Renal cortical epithelial cell (primary cell): ENCODE measurements at places on chromosomes 2 and 18. TPM values are rescaled to one million over a fixed set of nuclear protein-coding genes. Genes with fewer than 3 reads are reported as not detected.
A peak's percentile ranks its signal among the peaks of the same experiment; 100 is the strongest.

GRCh38 chr18:9174302-9174701 lies 37.7 kb downstream of the ANKRD12 start:
- DNase-seq: no peak

DNA sequence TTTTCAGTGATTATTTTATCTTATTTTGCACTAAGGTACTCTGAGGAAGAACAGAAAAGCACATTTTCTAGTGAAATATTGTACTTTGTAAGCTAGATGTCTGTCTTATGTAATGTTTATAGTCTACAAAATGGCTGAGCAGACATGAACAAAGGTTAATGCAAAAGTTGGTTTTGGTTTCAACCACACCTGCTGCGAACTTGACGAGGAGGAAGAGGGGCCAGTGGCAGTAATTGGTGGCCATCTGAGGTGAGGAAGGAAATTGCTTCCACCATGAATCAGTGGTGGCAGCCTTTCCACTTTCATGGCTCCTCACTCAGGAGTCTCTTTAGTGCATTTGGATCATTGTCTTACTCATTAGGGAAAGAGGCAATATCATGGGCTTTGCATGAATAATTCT lies 894.2 kb downstream of the CNTNAP5 start:
- no peak for DNase-seq

The IL36G gene
- not detected in 2 replicates for total RNA-seq

DNA sequence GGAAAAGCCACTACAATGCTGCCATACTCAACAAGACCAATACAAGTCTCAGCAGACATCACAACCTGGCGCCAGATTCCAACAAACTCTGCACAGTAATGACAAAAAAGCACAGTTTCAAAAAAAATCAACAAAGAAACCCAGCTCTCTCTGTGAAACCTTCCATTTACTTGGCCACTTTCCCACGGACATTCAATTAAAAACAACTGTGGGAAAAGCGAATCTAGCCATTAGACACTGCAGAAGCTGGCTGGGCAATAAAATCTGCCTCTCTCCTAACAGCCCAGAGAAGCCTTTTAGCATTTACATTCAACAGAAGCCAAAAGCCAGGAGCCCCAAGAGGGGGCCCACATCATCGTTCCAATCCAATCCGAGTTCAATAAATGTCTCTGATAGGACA lies 128.9 kb downstream of the HDAC4 start:
- no peak for DNase-seq

GRCh38 chr2:215848698-215849097 lies 164.7 kb downstream of the MREG start:
- DNase-seq: no peak

The CD226 gene
- total RNA-seq: 0.25 TPM in 1 of 2 replicates, not detected in the other

DNA sequence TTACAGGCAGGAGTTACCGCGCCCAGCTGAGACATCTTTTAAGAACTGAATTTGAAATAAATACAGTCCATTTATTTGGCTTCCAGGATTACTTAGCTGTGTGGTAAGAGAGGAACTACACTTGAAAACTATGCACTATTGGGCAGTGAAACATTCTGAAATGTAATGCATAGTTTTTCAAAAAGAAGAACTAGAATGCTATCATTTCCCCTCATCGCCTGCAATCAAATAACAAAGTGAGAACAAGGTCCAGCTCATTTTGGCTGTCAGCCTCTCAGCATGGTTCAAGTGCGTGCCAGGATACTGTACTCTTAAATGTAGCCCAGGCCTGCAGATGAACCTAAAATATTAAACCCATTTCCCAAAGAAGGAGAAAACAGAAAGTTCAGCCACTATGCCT lies 76.6 kb upstream of the ARL5A start:
- DNase-seq: no peak

The EVA1A gene
- 82.8 and 202 TPM in 2 replicates for total RNA-seq

- DNase-seq: no peak
These were observed 242.0 kb downstream of the HDAC4 start for GRCh38 chr2:239158641-239159475.

DNA sequence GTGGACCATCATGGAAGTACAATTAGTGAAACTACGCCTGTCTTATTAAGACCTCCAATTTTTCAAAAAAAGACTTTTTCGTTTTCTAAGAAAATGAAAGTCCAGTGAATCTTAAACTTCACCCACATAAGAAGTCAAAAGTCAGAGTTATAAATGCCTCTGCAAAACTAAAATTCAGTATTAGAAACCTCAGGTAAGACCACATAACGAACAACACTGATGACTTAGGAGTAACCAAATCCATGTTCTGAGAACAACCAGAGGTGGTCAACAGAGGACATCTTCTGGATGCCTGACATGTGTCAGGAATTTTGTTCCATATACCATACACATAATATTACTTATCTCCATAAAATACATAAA lies 62.4 kb downstream of the RPL31 start:
- no peak for DNase-seq

The CFAP65 gene
- 0.65 TPM in 1 of 2 replicates, not detected in the other for total RNA-seq

The KIAA2012 gene
- not detected in 2 replicates for total RNA-seq

GRCh38 chr2:151060287-151060686 lies 201.4 kb downstream of the RBM43 start:
- DNase-seq: no peak

- no peak for DNase-seq
These were observed 245.7 kb downstream of the TWIST2 start for GRCh38 chr2:239093542-239093941.

GRCh38 chr2:20224716-20225293 lies at the start of gene SDC1:
Gene SDC1 (minus strand): TSS chr2:20225130. CDS start chr2:20224867, 263 bp downstream.
- peak; percentile 22 for DNase-seq

- peak; percentile 97 for DNase-seq
These were observed 4.3 kb downstream of the AGPS start for GRCh38 chr2:177396703-177397460.

- no peak for DNase-seq
These were observed at the start of gene PPP1R1C for GRCh38 chr2:181985632-181986205. Gene PPP1R1C (plus strand): TSS chr2:181985853. CDS start chr2:181986111, 258 bp downstream.

GRCh38 chr2:160387558-160388262 lies 105.9 kb downstream of the RBMS1 start:
- DNase-seq: no peak

DNA sequence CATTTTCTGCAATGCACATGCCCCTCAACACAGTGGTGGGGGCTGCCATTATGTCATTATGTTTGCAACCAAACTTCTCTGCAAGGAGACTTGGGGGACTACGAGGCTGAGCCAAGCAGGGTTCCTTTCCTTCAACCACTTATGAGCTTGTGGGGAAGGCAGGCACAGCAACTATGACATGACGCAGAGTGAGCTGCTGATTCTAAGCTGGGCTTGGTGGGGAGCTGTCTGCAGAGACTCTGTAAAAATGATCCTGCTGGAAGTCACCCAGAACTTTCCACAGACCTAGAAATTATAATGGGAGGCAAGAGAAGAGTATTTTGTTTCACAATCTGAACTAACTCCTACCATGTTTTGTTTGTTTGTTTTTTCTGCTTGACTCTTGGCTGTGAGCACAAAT lies 55.6 kb downstream of the INPP5D start:
- no peak for DNase-seq

DNA sequence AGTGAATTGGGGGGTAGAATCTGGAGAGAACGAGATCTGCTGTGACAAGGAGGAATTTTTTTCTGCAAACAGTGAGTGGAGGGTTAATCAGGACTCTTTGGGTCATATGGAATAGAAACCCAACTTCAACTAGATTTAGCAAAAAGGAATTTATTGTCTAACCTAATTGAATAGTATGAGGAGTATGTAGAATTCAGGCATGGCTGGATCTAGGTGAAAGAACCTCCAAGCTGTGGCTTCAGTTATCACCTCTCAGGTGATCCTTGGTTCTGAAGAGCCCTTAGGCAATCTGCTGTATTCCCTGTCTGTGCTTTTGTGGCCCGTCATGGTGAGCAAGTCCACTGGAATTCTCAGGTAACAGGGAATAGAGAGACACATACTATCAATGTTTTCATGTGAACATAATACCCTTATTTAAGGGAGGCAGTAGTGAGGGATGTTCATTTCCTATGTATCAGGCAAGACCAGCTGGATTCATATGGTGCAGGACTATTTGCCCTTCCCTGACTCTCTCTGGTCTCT lies 164.7 kb downstream of the ALPK2 start:
- DNase-seq: no peak

GRCh38 chr2:198347946-198348345 lies 543.6 kb downstream of the PLCL1 start:
- no peak for DNase-seq

The RBM43 gene
- 3.6 and 10.4 TPM in 2 replicates for total RNA-seq

The G6PC2 gene
- not detected in 2 replicates for total RNA-seq

DNA sequence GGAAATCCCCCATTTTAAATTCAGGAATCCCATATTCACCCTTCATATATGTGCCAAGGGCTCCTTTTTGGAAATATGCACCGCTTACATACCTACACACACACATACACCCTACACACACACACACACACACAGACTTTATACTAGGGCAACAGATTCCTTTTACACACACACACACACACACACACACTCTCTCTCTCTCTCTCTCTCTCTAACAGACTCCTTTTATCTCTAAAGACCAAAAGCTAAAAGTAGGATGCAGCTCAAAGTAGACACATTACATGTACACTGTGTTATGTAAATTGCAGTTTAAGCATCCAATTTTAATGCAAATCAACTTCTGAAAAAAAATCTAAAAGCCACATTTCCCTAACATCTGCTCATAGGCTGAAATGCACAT lies 130.9 kb upstream of the CAPN13 start:
- DNase-seq: no peak

- DNase-seq: no peak
These were observed 48.7 kb upstream of the GLS start for GRCh38 chr2:190831941-190832340.

- peak; percentile 66 for DNase-seq
These were observed 42.7 kb upstream of the IL1RL1 start for GRCh38 chr2:102268510-102269199.

DNA sequence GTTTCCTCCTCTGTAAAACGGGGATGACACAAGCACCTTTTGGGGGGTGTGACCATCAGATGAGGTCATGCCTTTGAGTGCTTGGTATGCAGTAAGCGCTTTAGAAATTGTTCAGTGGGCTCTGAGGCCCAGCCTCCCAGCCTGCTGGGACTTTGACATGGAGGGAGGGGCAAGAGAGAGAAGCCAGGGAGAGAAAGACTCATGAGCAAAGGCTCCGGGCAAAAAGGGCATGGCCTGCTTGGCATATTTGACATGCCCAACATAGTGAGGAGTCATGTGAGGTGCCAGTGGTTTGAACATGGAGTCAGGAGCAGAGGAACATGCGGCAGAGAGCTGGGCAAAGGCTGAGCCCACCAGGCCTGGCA lies 14.0 kb downstream of the TNS1 start:
- peak; percentile 73 for DNase-seq

GRCh38 chr18:11279461-11279860 lies 130.1 kb upstream of the PIEZO2 start:
- peak; percentile 65 for DNase-seq

DNA sequence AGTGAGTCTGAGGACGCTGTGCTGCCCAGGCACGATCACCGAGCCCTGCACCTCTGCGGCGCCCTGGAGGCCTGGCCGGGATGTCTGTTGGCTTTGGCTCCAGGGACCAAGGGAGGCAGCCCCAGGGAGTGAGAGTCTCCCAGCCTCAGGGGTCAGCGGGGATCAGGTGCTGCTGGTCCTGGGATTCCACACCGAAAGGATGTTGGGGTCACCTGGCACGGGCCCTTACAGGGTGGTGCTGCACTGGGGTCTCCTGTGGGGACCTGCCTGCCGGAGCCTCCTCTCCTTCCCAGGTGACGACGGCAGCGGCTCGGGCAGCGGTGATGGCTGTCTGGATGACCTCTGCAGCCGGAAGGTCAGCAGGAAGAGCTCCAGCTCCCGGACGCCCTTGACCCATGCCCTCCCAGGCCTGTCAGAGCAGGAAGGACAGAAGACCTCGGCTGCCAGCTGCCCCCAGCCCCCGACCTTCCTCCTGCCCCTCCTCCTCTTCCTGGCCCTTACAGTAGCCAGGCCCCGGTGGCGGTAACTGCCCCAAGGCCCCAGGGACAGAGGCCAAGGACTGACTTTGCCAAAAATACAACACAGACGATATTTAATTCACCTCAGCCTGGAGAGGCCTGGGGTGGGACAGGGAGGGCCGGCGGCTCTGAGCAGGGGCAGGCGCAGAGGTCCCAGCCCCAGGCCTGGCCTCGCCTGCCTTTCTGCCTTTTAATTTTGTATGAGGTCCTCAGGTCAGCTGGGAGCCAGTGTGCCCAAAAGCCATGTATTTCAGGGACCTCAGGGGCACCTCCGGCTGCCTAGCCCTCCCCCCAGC lies 30.5 kb downstream of the GPC1 start:
- no peak for DNase-seq

DNA sequence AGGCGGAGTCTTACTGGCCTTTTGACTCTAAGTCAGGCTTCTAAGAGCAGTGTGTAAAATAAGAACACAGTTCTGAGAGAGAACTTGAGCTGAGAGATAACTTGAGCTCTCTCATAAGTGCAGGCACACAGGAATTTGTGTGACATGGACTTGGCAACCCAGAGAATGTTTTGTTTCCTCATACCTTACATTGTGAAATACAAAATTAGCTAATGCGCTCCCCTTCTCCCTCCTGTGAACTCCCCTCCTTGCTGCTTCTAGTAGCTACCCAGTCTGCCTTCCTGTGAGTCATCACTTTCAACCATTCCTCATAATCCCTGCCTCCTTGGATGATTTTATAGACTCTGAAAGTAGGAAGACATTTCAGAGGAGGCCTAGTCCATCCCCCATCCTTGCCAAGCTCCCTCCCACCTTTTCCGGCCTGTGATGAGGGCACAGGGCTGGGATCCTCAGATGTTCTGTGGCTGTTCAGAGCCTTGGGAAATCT lies 22.6 kb downstream of the FER1L5 start:
- peak; percentile 98 for DNase-seq

DNA sequence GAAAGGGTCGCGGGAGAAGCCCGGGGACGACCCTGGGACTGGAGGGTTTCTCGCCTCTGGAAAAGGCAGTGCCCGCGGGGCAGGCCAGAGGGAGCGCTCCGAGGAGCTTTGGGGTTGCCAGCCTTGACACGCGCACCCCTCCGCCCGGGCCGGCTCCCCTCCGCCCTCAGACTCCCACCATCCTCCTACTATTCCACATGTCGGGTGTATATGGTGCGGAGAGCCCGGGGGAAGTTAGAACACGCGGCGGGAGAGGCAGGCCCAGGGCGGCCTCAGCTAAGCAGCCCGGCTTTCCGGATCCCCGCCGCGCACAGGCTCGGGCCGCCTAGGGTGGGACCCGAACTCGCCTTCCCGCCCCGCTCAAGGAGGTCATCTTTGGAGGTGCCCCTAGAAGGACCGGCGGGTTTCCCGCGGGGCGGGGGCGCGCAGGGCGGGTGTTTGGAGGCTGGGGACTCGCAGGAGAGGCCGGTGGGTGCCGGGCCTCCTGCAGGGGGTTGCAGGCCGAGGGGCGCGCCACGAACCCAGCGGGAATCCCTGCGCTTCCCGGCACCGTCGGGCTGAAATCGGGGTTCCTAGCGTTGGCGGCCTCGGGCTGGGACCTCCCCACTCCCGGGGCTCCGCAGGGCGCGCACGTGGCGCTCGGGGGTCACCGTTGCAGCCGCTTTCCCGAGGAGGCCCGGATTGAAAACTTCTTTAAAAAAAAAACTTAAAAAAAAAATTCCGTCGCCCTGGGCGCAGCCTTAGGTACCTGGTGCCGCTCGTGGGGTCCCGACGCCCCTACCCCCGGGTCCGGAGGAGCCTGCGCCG lies 3.7 kb downstream of the NFATC1 start:
- DNase-seq: no peak

The APLF gene
- total RNA-seq: 8.5 and 11.8 TPM in 2 replicates
